ENCODE measurements at places on chromosomes 7 and 10.

DNA sequence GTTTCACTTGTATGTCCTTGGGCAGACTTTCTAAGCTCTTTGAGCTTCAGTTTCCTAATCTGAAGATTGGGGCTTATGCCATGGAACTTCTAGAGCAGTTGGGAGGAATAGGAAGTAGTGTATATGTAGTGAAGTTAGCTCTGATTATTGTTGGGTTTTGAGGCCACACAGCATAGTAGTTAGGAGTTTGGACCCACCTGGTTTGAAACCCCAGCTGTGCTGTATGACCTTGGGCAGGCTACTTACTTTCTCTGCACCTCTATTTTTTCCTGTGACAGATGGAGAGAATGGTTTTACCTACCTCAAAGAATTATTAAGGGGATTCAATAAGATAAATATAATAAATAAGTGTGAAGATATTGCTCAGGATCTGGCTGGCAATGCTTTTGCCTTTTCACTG is 61.4 kb upstream of the ADRB1 start:
- no peak for DNase-seq

DNA sequence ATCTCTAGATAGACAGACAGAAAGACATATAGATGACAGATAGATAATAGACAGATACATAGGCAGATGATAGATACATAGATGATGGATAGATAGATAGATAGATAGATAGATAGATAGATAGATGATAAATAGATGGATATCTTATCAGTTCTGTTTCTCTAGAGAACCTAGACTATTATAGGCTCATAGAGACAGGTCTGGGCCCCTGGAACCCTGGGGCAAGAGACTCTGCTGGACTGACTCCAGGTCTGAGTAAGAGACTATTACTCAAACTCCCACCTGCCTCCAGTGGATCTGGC is 58.3 kb downstream of the FRMPD2 start:
- DNase-seq, result no peak

DNA sequence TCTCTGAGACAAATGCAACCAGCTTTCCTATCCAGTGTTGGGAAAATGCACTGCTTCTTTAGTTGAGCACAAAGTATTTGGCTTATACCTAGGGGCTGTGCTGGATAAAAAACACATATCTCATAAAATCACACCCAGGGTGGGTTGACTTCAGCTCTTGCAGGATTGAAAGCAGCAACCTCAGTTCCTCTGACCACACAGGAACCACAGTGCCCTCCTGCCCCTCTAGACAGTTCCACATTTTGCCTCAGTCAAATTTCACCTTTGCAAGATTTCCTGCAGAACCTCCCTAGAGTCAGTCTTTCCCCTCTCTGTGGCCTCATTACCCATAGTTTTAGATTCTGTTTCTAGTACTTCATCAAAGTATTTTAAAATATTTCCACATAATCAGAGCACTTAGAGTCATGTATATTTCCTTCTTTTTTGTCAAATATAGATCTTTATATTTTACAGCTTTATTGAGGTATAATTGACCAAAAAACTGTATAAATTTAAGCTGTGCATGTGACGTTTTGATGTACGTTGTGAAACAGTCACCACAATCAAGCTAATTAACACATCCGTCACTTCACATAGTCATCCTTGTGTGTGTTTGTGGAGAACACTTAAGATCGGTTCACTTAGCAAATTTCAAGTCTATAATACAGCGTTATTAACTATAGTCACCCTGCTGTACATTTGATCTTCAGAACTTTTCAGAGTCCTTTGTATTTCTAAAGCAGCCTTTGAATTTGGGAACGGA is 37.0 kb upstream of the EGR2 start:
- no peak for DNase-seq

DNA sequence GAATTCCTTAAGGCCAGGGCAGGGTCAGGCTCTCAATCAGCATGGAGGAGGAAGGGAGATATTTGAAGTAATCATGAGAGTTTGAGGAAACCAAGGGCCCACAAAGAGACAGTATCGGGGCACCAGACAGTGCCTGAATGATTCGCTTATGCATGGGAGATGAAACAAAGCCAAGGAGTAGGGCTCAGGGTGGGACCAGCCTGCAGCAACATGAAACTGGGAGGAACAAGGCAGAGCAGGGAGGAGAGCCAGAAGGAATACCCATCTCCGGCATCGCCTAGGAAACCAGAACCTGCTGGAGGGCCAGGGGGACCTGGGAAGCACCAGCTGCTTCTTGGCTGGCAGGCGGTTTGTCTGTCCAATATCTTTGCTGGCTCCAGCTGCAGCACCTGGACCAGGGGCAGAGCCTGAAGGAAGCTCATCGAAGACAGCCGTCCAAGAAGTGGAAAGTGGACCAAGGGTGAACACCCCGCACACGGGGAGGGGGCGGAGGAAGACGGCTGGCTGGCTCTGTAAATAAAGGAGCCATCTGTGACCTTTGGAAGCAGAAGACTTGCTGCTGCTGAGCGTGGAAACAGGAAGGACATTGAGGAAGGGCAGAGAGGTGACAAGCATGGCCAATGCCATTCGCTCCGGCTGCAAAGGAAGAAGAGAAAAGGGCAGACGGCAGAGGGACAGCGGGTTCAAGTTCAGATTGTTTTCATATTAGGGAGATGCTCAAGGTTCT is 34.4 kb upstream of the ECHDC3 start:
- no peak for DNase-seq

DNA sequence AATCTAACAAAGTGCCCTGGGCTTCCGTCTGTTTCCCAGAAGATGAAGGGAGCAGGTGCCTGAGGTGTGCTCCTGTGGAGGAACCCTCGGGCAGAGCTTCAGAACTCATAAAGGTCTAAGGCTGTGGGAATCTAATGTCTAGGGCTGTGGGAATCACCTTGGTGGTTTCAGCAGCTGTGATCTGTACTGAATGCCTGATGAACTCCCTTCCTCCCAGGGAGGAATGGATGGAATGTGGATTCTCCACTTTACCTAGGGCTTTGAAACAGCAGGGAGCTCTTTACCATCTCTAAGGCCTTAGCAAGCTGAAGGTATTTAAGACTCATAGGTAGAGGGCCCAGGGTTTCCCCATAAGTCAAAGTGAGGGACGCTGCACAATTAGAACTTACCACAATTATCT is 36.0 kb upstream of the SEMA3E start:
- DNase-seq, result no peak

- no peak for DNase-seq
Observed at GRCh38 chr7:155761162-155761561, 51.1 kb downstream of the SHH start.

DNA sequence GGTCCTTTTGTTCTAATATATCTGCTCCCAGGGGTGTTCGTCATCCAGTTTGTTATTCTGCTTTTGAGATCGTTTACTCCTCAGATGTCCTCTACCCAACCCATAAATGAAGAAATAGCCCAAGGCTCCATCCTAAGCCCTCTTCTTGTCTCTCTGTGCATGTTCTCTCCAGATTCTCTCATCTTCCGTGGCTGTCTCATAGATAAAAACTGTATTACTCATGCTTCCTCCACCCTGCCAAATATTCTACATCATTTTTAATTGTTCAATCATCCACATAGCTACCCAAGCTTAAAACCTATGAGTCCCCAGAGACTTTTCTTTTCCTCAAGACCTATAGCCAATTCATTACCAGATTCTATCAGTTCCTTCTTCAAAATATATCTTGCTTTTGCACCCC is 44.9 kb downstream of the CAV1 start:
- no peak for DNase-seq

DNA sequence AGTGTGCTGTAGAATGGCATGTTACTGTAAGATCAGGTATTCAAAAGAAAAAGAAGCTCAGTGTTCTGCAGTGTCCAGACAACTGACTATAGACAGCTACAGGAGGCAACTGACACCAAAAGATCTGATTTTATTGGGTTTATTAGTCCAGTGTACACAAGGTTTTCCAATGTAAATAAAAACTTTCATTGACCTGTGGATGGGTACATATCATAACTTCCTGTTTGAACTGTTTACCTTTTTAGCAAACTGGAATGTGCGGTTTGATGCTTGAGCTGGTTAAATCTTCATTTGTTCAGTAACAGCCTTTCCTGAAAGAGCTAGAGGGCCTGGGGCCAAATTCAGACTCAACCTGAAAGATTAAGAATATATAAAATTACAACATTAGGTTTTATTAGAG is 172.6 kb upstream of the SP8 start:
- DNase-seq, result no peak

GRCh38 chr10:80405035-80405434 is 3.3 kb upstream of the PRXL2A start:
- DNase-seq, result no peak

DNA sequence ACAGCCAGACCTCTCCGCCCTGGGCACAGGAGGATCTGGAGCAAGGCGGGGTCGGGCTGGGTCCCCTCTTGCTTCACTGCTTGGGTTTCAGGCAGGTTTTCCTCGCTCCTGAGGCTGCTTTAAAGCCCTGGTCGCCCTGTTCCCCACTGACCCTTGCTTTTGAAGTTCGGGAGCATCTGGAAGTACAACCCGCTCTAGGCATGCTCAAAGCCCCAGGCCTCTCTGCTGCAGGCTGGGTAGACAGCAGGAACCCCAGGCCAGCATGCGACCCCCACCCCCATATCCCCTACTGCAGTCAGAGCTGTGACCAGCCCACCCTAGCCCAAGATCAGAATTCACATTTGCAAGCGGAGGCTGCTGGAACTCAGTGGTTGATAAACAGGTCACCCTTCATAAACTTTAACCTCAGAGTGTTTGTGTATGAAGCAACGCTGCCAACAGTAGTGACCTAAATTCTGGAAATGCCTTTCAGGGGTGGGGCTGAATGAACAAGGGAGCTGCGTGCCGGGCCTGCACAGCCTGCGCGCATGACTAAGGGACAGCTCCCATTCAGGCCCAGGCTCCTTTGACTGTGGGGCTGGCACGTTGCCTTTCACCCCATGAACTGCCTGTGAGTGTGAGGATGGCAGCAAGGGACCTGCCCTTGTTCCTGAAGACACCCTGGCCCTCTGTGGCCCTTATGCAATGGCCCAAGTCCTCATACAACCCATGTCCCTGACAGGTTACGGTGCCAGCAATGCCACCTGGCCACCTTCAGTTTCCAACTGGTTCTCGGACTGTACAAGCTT is 52.5 kb downstream of the PROSER2 start:
- no peak for DNase-seq

Data from stimulated activated CD8-positive, alpha-beta memory T cell treated with anti-CD3 and anti-CD28 coated beads, Interleukin-4, amount 100 ng/mL, for 4 hours (primary cell).